ENCODE measurements at places on chromosomes 1 and 21. TPM values are rescaled to one million over a fixed set of nuclear protein-coding genes. Genes with fewer than 3 reads are reported as not detected.

DNA sequence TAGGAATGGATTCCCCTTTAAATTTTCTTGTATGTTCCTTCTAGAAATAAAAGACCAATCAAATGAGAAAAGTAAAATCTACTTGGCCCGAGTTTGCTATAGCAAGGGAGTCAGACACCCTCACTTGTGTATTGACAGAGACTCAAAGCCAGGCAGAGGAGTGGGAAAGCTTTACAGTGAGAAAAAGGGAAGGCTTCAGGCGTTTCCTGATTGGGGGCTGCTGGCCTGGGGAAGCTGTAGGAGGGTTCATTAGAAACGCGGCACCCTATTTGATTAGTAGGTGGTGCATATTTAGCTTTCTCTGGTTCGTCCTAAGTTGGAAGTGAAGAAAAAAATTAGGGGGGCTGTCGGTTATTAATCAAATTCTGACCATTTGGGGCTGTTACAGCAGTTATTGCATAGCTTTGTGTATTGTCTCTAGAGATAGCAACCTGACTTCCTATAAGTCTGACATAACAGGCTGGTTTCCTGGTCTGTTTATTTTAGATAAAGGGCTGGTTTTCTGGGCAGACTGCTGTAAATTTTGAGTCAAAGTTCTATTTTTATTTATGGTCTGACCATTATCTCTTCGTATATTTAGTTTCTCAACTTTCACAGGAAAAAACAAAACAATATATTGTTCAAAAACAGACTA lies 10.0 kb downstream of the SLC25A24 start:
- DNase-seq = no peak

Gene TARS2
- 16.1 TPM for total RNA-seq

DNA sequence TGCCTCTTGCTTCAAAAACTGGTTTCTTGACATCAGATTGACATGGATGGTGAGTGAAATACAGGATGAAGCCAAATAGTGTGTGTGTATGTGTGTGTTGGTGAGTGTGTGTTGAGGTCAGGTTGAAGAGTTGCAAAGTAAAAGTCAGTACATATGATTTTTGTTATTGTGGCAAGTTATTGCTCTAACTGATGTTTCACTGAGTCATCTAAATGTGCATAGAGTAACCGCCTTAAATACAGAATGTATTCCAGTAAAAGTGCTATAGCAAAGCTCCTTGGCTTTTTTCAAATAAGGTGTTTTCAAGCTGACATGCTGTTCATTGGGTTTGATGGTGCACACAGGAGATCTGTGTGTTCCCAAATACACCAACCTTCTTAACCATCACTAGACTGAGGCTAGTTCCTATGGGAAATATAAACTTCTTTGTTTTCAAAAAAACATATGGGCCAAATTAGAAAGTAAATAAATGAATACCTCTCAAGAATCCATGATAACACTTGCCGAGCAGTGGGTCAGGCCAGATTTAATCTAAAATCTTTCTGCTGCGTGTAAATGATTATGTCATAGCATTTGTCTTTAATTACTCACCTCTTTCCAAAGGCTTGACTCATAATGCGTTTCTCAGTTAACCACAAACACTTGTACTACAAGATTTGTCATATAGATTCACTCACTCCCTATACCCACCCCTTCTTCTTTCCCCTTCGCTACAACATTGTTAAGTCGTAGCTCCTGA lies 151.1 kb downstream of the LYPLAL1 start:
- no peak for DNase-seq

Gene DNM3
- total RNA-seq = 0.29 TPM

- no peak for DNase-seq
Measured at GRCh38 chr1:46605232-46605631, 1.2 kb upstream of the MKNK1 start.

GRCh38 chr21:39529026-39529425 lies 77.3 kb downstream of the SH3BGR start:
- no peak for DNase-seq

All from right lobe of liver (tissue), 6 donors.